Keratinocyte (primary cell): ENCODE measurements at places on chromosomes 16 and 17. TPM values are rescaled to one million over a fixed set of nuclear protein-coding genes. Genes with fewer than 3 reads are reported as not detected.

Gene TP53TG3
- polyA plus RNA-seq = not detected in 3 replicates

- no peak for DNase-seq
Observed at GRCh38 chr17:72575542-72576233, 454.9 kb downstream of the SOX9 start.

Gene CA5A
- polyA plus RNA-seq = not detected in 3 replicates

Gene HEATR9
- not detected in 3 replicates for polyA plus RNA-seq

DNA sequence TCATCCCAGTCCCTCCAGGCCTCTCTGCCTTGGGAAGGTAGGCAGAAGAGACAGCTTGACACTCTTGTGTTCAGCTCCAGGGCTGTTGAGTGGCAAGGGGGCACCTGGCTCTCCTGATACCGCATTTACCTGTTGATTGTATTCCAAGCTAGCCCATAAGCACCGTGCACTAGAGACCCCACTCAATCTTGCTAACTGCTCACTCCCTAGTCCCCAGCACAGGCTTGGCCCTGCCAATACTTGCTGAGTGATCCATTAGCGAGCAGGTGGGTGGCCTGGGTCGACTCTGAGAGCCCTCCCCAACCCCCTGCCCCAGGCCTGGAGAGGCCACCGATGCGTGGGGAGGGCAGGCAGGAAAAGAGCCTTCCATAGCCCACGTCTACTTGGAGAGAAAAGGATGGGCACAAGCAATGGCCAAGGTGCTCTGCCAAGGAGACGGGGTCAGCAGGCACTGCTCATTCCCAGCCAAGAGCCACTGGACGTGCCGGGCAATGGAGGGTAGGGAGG lies 29.5 kb downstream of the FA2H start:
- DNase-seq = no peak

DNA sequence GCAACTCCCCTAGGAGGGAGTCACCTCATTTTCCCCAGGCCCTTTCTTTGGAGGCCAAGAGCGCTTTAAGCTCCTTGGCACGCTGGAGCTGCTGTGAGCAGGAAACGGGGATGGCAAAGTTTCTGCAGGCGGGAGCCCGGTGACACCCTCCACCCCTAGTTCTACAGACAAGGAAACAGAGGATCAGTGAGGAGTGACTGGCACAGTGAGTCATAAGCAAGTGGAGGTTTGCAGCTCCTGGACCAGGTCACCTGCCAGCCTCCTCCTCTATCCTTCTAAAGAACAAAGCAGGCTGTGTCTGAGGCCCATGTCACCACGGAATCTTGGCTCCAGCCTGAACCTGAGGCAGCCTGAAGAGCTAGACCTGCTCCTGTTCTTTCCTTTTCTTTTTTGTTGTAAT lies 141.9 kb downstream of the TMEM132E start:
- no peak for DNase-seq

DNA sequence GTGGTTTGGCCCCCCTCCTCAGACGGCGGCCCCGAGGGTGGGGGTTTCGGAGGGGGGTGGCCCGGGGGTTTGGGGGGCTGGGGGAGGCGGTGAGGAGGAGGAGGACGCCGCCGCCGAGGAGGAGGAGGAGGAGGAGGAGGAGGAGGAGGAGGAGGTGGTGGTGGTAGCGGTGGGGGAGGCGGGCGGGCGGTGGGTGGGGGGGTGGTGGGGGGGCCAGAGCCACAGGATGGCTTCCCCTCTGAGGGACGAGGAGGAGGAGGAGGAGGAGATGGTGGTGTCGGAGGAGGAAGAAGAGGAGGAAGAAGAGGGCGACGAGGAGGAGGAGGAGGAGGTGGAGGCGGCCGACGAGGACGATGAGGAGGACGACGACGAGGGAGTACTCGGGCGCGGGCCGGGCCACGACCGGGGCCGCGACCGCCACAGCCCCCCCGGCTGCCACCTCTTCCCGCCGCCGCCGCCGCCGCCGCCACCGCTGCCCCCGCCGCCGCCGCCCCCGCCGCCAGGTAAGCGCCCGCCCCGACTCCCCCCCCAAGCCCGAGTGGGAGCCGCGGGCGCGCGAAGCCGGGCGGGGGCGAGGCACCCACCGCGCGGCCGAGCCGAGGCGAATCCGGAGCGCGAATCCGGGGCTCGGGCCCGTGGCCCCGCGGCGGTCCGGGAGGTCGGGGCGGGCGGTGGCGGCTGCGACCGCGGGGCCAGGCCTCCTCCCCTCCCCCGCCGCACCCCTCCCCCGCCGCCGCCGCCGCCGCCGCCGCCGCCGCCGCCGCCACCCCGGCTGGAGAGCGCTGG lies 3.8 kb upstream of the CHD3 start:
- DNase-seq = no peak

GRCh38 chr16:61797296-61797795 lies 238.9 kb downstream of the CDH8 start:
- DNase-seq = no peak

- no peak for DNase-seq
Observed at GRCh38 chr16:50400312-50400966, 31.7 kb upstream of the BRD7 start.

DNA sequence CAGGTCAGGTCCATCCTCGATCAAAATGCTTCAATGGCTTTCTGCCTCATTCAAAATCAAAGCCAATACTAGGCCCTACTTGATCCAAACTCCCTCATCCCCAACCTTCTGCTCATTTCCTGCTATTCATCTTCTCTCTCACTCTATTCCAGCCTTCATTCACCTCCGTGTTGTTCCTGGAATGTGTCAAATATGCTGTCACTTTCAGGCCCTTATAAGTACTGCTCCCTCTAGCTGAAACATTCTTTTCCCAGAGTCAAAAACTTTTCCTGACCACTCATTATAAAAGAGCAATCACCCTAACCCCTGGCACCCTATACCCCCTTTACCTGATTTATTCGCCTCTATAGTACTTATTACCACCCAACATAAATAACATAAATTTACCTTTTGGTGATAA lies 303.7 kb upstream of the PMFBP1 start:
- DNase-seq = no peak

Gene PDK2
- 7.5 to 24.1 TPM (median 8.6 TPM) in 3 replicates for polyA plus RNA-seq
